Neuronal stem cell (in vitro differentiated cells): ENCODE measurements at places on chromosomes 6 and 20.

DNA sequence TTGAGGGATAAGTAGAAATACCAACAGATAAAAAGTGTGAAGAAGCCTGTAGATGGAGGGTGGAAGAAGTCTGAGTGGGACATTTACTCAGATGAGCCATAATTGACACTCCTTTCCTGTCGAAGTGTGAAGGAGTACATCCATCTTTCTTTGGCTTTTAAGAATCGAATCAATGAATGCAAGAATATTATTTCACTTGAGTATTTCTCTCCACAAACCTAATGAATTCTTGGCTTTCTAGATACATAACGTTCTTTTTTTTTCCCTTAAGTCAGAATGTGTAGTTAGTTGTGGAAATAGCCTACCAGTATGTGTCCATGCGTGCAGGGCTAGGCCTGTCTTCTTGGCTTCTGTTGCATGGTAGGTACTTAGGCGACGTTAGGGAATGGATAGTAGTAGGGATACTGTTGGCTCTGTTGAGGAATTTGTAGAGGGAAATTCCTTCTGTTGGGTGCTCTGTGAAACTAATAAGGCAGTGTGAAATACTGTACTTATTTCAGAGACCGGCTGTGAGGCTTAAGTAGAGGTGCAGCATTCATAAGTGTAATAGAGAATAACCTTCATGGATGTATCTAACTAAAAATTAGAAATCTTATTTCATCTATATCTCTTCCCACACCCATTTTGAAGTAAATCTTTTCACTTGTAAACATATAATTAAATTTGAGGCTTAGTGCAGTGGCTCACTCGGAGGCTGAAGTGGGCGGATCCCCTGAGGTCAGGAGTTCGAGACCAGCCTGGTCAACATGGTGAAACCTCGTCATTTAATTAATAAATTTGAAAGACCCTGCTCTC lies 1.5 kb downstream of the RPS18 start:
- peaks cover 31% of the 10 kb centered on the region for H3K36me3 ChIP-seq
- DNase-seq, result no peak
- H3K27me3 ChIP-seq, result no peaks in the 10 kb centered on the region
- H3K4me3 ChIP-seq, result no peak overlapping the region
- no peak overlapping the region for H3K27ac ChIP-seq

- DNase-seq, result no peak
- H3K27ac ChIP-seq, result no peak overlapping the region
- no peaks in the 10 kb centered on the region for H3K4me1 ChIP-seq
- no peaks in the 10 kb centered on the region for H3K27me3 ChIP-seq
These were observed 84.9 kb downstream of the MMS22L start for GRCh38 chr6:97198046-97198565.

DNA sequence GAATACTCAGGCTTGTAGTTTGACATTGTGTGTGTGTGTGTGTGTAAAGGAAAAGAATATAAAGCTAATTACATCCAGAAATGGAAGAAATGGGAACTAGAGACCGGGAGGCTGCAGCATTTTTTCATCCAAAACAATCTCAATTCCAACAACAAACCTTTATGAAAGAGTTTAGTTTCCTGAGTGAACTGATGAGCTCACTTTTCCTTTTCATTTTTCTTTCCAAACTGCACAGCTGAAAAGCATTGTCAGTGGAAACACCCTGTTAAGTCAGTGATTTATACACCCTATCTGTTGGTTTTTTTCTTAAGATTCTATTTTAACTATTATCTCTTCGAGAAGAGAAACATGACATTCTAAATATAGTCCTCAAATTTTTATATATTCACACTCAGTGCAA lies 130.9 kb downstream of the RFPL4B start:
- H3K27me3 ChIP-seq, result no peaks in the 10 kb centered on the region
- no peak overlapping the region for H3K4me3 ChIP-seq

GRCh38 chr6:88115307-88115706 lies 50.8 kb downstream of the CNR1 start:
- H3K36me3 ChIP-seq, result no peaks in the 10 kb centered on the region
- DNase-seq, result no peak
- H3K27me3 ChIP-seq, result no peaks in the 10 kb centered on the region
- no peaks in the 10 kb centered on the region for H3K4me1 ChIP-seq
- no peak overlapping the region for H3K27ac ChIP-seq

- H3K36me3 ChIP-seq, result no peaks in the 10 kb centered on the region
- H3K27me3 ChIP-seq, result no peaks in the 10 kb centered on the region
- DNase-seq, result no peak
- peaks cover 10% of the 10 kb centered on the region for H3K4me1 ChIP-seq
- no peak overlapping the region for H3K4me3 ChIP-seq
- no peak overlapping the region for H3K27ac ChIP-seq
These were observed 70.9 kb upstream of the UFL1 start for GRCh38 chr6:96450770-96451130.

- DNase-seq, result no peak
- H3K27me3 ChIP-seq, result no peaks in the 10 kb centered on the region
- no peak overlapping the region for H3K27ac ChIP-seq
- no peak overlapping the region for H3K4me3 ChIP-seq
- no peaks in the 10 kb centered on the region for H3K4me1 ChIP-seq
These were observed 19.1 kb upstream of the RIN2 start for GRCh38 chr20:19738951-19739350.

DNA sequence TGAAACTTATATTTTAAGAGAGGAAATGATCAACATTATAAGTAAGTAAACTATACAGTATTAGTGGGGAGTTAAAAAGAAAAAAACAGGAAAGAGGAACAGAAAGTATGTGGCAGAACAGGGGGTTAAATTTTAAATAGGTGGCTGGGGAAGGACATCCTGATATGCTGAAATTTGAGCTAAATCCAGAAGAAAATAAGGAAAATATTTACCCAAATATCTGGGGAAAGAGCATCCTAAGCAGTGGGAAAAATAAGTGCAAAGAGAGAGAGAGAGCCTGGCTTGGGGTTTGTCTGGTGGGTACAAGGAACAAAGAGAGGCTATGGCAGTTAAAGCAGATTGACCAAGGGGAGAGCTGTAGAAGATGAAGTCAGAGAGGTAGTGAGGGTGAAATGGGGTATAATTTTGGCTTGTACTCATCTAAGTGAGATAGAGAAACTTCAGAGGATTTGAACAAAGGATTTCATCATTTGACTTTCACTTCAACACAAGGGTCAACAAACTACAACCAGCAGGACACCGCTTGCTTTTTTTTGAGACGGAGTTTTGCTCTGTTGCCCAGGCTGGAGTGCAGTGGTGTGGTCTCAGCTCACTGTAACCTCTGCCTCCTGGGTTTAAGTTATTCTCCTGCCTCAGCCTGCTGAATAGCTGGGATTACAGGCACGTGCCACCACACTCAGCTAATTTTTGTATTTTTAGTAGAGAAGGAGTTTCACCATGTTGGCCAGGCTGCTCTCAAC lies 328.4 kb upstream of the CNR1 start:
- no peaks in the 10 kb centered on the region for H3K27me3 ChIP-seq
- H3K4me3 ChIP-seq, result no peak overlapping the region
- H3K36me3 ChIP-seq, result no peaks in the 10 kb centered on the region

DNA sequence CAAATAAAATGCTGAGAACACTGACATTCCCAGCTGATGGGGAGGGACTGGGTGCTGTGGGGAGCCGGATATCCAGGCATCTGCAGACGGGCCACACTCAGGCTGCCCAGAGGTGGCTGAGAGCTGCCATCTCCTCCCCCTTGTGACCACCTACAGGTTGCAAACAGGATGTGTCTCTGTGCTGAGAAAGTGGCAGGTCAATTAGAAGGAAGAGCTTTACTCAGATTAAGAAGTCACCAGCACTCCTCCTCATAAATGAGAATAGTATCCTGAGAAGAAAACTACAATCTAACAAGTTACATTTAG lies 63.0 kb downstream of the HUS1B start:
- peaks cover 47% of the 10 kb centered on the region for H3K36me3 ChIP-seq
- no peak for DNase-seq
- H3K27ac ChIP-seq, result no peak overlapping the region
- H3K27me3 ChIP-seq, result peaks cover 2% of the 10 kb centered on the region
- H3K4me1 ChIP-seq, result no peaks in the 10 kb centered on the region
- H3K4me3 ChIP-seq, result no peak overlapping the region

- no peaks in the 10 kb centered on the region for H3K36me3 ChIP-seq
- no peaks in the 10 kb centered on the region for H3K27me3 ChIP-seq
- no peak overlapping the region for H3K27ac ChIP-seq
- DNase-seq, result no peak
These were observed 183.0 kb downstream of the THBS2 start for GRCh38 chr6:169070506-169071176.

DNA sequence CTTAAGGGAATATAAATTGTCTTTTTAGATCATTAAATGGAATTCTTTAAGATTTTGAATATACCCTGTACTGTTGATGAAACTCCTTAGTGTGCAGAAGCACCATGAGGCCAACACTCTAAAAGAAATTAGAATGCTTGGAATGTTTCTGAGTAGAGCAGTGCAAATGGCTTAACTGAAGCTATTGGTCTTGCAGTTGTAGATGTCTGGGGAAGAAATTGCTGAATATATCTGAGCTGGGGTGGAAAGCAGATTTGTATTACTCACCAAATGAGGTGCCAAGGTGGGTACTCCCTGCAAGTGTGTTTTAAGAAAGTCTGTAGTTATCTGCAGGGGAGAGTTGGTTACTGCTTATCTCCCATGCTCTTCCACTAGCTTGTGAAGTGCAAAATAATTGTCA lies 119.0 kb downstream of the ADGRG6 start:
- no peak overlapping the region for H3K4me3 ChIP-seq
- no peaks in the 10 kb centered on the region for H3K27me3 ChIP-seq
- no peak overlapping the region for H3K27ac ChIP-seq
- no peaks in the 10 kb centered on the region for H3K36me3 ChIP-seq
- no peaks in the 10 kb centered on the region for H3K4me1 ChIP-seq

GRCh38 chr6:132695773-132696172 lies 18.1 kb downstream of the VNN1 start:
- H3K4me1 ChIP-seq, result no peaks in the 10 kb centered on the region
- H3K27me3 ChIP-seq, result no peaks in the 10 kb centered on the region
- DNase-seq, result no peak
- no peaks in the 10 kb centered on the region for H3K36me3 ChIP-seq

GRCh38 chr6:1494671-1495070 lies 105.3 kb downstream of the FOXF2 start:
- H3K4me3 ChIP-seq, result no peak overlapping the region
- no peaks in the 10 kb centered on the region for H3K36me3 ChIP-seq
- no peak overlapping the region for H3K27ac ChIP-seq

- DNase-seq, result no peak
- H3K27ac ChIP-seq, result no peak overlapping the region
- H3K4me3 ChIP-seq, result no peak overlapping the region
- H3K4me1 ChIP-seq, result no peaks in the 10 kb centered on the region
- H3K36me3 ChIP-seq, result no peaks in the 10 kb centered on the region
- H3K27me3 ChIP-seq, result no peaks in the 10 kb centered on the region
These were observed 229.9 kb downstream of the ADGRG6 start for GRCh38 chr6:142531727-142532126.

DNA sequence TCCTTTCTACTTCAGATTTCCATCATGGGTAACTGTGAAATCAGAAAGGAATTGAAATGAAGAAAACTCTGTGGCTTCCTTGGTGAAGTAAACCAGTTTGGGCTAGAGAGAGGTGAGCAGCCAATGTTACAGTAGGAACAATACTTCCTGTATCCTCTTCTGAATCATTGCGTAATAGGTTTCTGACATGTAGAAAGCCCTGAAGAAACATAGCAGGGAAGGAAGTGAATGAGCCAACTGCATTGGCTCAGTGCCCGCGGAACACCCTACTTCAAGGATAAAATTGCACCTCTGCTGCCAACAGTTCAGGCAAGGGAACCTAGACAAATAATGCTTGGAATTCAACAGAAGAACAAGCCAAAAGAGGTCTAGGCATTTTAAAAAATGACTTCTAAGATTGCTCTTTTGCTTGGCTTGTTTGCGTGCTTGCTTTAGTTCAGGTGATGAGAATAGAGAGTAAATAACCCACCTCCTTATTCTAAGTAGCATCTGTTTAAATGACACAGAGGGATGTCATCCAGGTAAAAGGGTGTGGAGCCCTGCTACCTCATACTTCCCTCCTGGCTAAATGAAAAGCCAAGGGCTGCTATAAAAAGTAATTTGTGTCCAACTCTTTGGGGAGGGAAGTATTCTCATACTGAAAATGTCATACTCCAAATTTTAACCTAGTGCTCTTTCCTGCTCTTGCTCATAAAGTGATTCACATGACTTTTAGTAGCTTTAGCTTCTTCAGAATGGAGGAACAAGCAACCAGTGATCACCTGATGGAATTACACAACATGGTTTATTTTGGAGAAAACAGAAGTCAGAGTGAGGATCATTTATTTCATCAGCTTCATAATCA lies 30.0 kb upstream of the AKIRIN2 start:
- DNase-seq, result no peak
- no peak overlapping the region for H3K4me3 ChIP-seq
- H3K36me3 ChIP-seq, result no peaks in the 10 kb centered on the region
- no peaks in the 10 kb centered on the region for H3K27me3 ChIP-seq
- H3K27ac ChIP-seq, result no peak overlapping the region

- H3K36me3 ChIP-seq, result peaks cover 2% of the 10 kb centered on the region
- H3K27me3 ChIP-seq, result peaks cover 2% of the 10 kb centered on the region
- H3K4me3 ChIP-seq, result no peak overlapping the region
These were observed 38.6 kb upstream of the SENP6 start for GRCh38 chr6:75563032-75563431.

DNA sequence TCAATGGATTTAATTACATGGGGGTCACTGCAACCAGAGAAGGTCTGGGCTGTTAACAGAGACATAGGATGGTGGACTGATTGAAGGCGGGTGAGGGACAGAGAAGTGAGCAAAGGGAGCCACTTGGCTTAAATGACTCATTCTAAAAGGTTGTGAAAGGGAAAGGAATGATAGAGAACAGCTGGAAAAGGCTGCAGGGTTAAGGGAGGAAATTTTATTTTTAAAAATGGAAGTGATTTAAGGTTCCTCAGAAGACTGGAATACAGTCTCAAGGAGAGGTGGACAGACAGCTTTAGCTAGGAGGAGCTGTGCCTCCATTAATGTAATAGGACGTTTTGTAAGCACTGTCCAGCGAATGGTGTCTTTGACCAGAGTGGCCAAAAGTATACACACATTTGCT lies 46.7 kb downstream of the RGS17 start:
- DNase-seq, result no peak
- H3K4me1 ChIP-seq, result no peaks in the 10 kb centered on the region
- no peak overlapping the region for H3K27ac ChIP-seq
- H3K27me3 ChIP-seq, result no peaks in the 10 kb centered on the region
- no peaks in the 10 kb centered on the region for H3K36me3 ChIP-seq

DNA sequence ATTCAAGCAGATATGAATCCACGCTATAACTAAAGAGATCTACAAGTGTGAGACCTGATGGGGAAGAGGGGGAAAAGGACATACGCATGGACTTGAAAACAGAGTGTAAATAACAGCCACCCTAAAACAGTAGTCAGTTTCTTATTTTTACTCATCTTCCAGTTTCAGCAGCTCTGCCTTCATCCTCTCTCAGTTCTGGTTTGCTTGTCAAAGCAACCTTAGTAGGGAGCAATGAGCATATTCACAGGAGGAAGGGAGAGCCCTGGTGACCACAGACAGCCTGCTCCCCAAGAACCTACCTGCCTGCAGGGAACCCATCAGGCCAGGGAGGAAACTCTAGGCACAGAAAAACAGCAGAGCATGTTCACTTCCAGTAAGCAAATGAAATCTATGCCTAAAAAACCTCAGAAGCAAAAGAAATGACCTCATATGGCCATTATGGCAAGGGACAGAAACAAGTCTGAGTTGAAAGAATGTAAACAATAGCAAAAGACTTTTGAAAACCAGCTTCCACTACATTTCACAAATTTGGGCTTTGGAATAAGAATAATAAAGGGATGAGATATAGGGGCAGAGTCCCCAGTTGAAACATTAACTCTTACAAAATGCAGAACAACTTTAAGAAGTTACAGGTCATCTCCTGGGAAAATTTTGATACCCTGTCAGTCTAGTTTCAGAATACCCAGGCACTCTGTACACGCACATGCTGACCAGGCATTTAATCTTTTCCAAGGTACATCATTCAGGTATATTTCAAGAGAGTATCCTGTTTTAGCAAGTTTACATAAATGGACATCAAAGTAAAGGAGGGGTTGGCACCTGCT lies 120.8 kb upstream of the BCLAF1 start:
- H3K27me3 ChIP-seq, result no peaks in the 10 kb centered on the region
- no peak overlapping the region for H3K27ac ChIP-seq
- H3K4me3 ChIP-seq, result no peak overlapping the region
- DNase-seq, result no peak
- no peaks in the 10 kb centered on the region for H3K36me3 ChIP-seq
